ENCODE measurements at places on chromosomes 11 and 22.

DNA sequence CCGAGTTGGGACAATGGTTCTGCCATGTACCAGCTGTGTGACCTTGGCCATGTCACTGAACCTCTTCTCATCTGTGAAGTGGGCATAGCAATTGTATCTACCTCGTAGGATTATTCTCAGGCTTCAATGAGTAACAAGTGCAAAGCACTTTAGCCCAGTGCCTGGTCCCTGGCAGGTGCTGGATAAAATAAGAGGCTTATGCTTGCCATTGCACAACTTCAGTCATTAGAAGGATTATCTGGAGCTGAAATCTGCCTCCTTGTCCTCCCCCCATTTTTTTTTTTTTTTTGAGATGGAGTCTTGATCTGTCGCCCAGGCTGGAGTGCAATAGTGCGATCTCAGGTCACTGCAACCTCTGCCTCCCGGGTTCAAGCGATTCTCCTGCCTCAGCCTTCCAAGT, 7.2 kb downstream of the SMTNL1 start:
- peaks cover 2% of the 10 kb centered on the region for H3K36me3 ChIP-seq
- H3K27ac ChIP-seq: no peak overlapping the region
- H3K4me1 ChIP-seq: peaks cover 4% of the 10 kb centered on the region
- no peak for DNase-seq
- peaks cover 7% of the 10 kb centered on the region for H3K27me3 ChIP-seq

- H3K4me1 ChIP-seq: peaks cover 19% of the 10 kb centered on the region
- peak overlapping the region; percentile 98 for H3K27ac ChIP-seq
- H3K36me3 ChIP-seq: peaks cover 17% of the 10 kb centered on the region
- DNase-seq: peak; percentile 22
Observed at GRCh38 chr11:121071846-121072450, 29.1 kb upstream of the TECTA start.

- H3K4me3 ChIP-seq: no peak overlapping the region
- H3K27me3 ChIP-seq: no peaks in the 10 kb centered on the region
- H3K4me1 ChIP-seq: peaks cover 8% of the 10 kb centered on the region
- no peak for DNase-seq
Observed at GRCh38 chr22:20646415-20646814, 127.5 kb upstream of the SERPIND1 start.

GRCh38 chr11:109247071-109247470, 174.9 kb upstream of the C11orf87 start:
- H3K27ac ChIP-seq: no peak overlapping the region
- H3K36me3 ChIP-seq: no peaks in the 10 kb centered on the region
- H3K4me3 ChIP-seq: no peak overlapping the region
- no peak for DNase-seq

- DNase-seq: peak; percentile 93
- no peak overlapping the region for H3K27ac ChIP-seq
- no peak overlapping the region for H3K4me3 ChIP-seq
- H3K36me3 ChIP-seq: no peaks in the 10 kb centered on the region
- H3K27me3 ChIP-seq: peaks cover 40% of the 10 kb centered on the region
- peaks cover 27% of the 10 kb centered on the region for H3K4me1 ChIP-seq
Observed at GRCh38 chr11:131694526-131695424, 324.4 kb downstream of the NTM start.

- peaks cover 52% of the 10 kb centered on the region for H3K27me3 ChIP-seq
- no peaks in the 10 kb centered on the region for H3K4me1 ChIP-seq
- no peaks in the 10 kb centered on the region for H3K36me3 ChIP-seq
- H3K4me3 ChIP-seq: no peak overlapping the region
- H3K27ac ChIP-seq: no peak overlapping the region
- DNase-seq: no peak
Observed at GRCh38 chr22:44505796-44506354, 7.8 kb upstream of the RTL6 start.

GRCh38 chr11:64357904-64358535, 942 bp upstream of the RPS6KA4 start:
- peak overlapping the region; percentile 47 for H3K4me3 ChIP-seq
- no peak overlapping the region for H3K27ac ChIP-seq
- H3K4me1 ChIP-seq: peaks cover 15% of the 10 kb centered on the region
- no peak for DNase-seq
- H3K36me3 ChIP-seq: no peaks in the 10 kb centered on the region

DNA sequence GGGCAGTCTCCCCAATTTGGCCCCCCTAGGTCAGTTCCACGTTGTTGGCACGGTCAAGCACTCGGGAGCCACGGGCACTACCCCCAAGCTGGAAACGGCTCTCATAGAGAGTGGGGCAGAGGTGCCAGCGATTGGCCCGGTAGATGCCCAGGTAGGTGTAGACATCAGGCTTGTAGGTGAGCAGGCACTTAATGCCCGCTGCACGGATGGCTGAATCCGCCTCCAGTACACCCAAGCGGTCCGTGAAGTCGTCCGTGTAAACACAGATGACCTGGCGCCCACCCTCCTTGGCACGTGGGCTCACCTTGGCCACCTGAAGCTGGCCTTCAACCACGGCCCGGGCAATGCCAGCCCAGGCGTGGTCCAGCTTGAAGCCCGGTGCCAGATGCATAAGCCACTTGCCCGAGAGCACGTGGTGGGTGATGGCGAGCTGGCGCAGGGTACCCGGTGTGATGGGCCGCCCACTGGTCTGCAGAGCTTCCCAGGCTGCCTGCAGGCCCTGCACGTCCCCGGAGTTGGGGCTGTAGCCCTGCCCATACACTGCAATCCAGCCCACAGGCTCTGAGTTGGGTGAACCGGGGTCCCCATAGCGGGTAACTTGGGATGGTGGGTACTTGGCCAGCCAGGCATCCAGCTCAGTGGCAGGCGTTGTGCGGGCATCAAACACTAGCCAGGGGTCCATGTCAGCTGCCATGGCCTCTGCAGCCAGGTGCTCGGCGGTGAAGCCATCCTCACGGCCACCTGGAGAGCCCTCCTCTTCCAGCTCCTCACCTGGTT, 1.2 kb downstream of the C11orf68 start:
- peaks cover under 1% of the 10 kb centered on the region for H3K36me3 ChIP-seq
- DNase-seq: no peak
- peaks cover 29% of the 10 kb centered on the region for H3K4me1 ChIP-seq
- no peak overlapping the region for H3K27ac ChIP-seq

DNA sequence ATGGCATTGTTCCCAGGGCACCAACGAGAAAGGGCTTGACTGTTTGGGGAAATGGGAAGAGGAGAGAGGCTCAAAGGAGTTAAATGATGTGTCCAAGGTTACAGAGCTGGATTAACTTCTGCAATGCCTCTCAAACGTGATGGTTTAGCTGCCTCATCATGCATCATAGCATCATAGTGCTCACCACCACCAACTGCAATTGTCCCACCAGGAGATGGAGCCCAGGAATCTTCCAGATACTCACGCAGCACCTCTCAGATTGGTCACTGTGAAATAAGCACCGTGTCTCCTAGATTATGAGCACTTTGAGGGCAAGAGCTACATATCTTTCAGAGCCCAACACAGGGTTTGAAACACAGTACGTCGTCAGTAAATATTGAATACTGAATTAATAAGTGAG, 69.2 kb downstream of the PRSS23 start:
- no peaks in the 10 kb centered on the region for H3K27me3 ChIP-seq
- no peak overlapping the region for H3K27ac ChIP-seq
- DNase-seq: no peak
- no peak overlapping the region for H3K4me3 ChIP-seq
- H3K36me3 ChIP-seq: no peaks in the 10 kb centered on the region

GRCh38 chr22:31676700-31677099, 14.7 kb upstream of the PISD start:
- no peaks in the 10 kb centered on the region for H3K36me3 ChIP-seq
- H3K4me1 ChIP-seq: peaks cover 6% of the 10 kb centered on the region
- peak; percentile 82 for DNase-seq
- no peak overlapping the region for H3K27ac ChIP-seq
- peak overlapping the region; percentile 87 for H3K4me3 ChIP-seq

Data from neural crest cell (in vitro differentiated cells).